Renal pelvis (tissue), 12 donors: ENCODE measurements at places on chromosomes 11 and 22.

- no peak for DNase-seq
Measured at GRCh38 chr11:19800162-19800561, 87.5 kb downstream of the NAV2 start.

DNA sequence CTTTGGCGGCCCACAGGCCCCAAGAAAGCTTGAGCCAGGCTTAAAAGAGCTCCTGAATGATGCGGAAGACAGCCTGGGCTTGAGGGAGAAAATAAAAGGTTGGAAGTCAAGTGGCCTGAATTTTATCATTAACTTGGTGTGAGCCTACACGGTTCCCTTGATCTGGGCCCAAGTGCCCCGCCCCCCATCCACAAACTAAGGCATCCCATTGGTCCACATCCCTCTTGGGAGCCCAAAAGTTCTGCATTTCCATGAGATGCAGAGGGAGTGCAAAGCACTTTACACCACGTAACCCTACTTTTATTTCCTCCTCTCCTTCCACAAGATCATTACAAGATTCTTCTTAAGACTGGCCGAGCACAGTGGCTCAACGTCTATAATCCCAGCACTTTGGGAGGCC lies 22.2 kb downstream of the LARGE1 start:
- DNase-seq: no peak

DNA sequence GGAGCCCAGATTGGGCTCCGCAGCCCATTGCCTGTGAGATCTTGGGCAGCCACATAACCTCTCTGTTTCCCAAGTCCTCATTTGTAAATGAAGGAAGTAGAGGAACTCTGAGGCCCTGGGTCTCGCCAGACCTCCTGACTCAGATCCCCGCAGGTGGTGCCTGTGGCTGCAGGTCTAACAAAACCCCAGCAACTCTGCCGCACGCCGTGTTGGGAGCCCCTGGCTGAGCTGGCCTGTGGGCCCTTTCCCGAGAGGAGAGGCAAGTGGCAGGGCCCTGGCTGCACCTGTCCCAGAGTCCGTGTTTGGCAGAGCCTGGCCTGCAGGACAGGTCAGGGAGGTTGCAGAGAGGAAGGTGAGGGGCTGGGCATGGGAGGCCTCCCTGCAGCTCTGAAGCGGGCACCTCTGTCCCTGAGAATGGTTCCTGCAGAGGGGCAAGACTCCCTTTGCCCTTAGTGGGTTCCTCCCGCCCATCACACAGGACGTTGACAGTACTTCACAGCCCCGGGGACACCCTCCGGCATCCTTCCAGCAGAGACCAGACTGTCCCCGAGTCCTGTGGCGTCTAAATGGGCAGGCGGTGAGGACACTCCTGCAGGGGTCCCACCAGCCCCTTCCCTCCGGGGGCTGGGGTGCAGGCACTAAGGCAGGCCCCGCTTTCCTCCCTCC lies 67.7 kb downstream of the ARHGAP8 start:
- no peak for DNase-seq

- DNase-seq: no peak
Measured at GRCh38 chr11:14270690-14271542, 88.1 kb downstream of the RRAS2 start.

- no peak for DNase-seq
Measured at GRCh38 chr22:33920197-33920540, at the start of gene LARGE1. Gene LARGE1 (minus strand): TSS chr22:33920476.

- peak; percentile 2 for DNase-seq
Measured at GRCh38 chr11:110128161-110128560, 35.0 kb downstream of the ZC3H12C start.

DNA sequence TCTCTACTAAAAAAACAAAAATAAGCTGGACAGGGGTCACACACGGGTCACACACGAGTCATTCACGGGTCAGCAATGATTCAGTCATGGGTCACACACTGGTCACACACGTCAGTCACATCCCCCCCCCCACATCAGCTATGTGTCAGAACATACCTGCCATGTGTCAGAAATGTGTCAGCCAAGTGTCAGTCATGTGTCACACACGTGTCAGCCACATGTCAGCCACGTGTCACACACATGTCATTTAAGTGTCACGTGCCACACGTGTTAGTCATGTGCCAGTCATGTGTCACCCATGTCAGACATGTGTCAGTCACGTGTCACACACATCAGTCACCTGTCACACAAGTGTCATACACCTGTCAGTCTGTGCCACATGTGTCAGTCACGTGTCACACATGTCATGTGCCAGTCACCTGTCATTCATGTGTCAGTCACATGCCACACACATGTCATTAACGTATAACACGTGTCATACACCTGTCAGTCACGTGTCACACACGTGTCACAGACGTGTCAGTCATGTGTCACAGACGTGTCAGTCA lies 28.7 kb upstream of the MMP20 start:
- no peak for DNase-seq

DNA sequence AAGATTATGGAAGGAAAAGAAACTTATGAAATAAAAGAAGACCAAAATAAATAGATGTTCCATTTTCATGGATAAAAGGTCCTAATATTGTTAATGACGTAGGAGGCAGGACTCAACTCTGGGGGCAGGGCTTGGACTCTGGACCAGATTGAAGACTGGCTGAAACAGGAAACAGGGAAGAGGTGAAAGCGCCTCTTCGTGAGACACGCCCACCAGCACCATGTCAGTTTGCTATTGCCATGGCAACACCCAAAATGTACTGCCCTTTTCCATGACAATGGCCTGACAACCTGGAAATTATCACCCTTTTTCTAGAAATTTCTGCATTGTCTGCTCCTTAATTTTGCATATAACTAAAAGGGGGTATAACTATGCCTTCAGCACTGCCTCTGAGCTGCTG lies 1522.2 kb downstream of the TBC1D22A start:
- DNase-seq: no peak

GRCh38 chr11:15764948-15765347 lies 591.4 kb downstream of the SOX6 start:
- no peak for DNase-seq

- no peak for DNase-seq
Measured at GRCh38 chr11:22635689-22636088, 10.1 kb upstream of the FANCF start.

GRCh38 chr11:110130642-110131238 lies 37.5 kb downstream of the ZC3H12C start:
- peak; percentile 11 for DNase-seq

DNA sequence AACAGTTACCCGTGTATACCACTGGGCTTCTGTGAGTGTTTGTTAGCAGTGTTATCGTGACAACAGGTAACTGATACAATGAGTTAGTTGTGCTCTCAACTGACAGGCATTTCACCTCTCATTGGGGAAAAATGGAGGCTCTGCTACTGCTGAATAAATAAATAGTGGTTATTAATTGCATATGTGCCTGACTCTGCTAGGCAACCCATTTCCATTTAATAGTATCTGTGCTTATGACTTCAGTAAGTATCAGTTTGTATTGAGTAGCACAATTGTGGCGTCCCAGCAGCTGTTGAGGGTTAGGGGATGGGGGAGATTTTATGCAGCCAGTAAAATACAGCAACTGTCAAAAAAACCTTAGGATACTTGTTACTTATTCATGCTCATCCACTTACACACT lies 123.4 kb upstream of the SEZ6L start:
- DNase-seq: no peak

GRCh38 chr11:113401718-113402117 lies 14.1 kb downstream of the ANKK1 start:
- DNase-seq: peak; percentile 9
